ENCODE measurements at places on chromosomes 7 and 10.

DNA sequence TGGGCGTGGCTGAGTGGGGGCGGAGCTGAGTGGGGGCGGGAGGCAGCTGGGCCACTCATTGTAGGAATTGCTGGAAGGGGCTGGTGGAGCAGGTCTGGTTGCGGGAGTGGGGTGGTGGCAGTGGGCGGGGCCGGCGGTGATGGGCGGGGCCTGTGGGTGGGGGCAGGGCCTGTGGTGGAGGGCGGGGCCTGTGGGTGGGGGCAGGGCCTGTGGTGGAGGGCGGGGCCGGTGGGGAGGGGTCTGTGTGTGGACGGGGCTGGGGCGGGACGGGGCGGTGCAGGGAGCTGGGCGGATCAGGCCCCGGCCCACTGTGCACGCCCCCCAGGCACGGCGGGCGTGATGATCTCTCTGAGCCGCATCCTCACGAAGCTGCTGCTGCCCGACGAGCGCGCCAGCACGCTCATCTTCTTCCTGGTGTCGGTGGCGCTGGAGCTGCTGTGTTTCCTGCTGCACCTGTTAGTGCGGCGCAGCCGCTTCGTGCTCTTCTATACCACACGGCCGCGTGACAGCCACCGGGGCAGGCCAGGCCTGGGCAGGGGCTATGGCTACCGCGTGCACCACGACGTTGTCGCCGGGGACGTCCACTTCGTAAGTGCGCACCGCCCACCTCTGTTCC lies 14.0 kb downstream of the SLC29A4 start:
- peak; percentile 72 for DNase-seq
- peaks cover 21% of the 10 kb centered on the region for H3K4me1 ChIP-seq
- peak overlapping the region; percentile 51 for H3K4me3 ChIP-seq
- H3K27me3 ChIP-seq, result no peaks in the 10 kb centered on the region

- no peaks in the 10 kb centered on the region for H3K36me3 ChIP-seq
- DNase-seq, result no peak
- no peak overlapping the region for H3K27ac ChIP-seq
Measured at GRCh38 chr10:78366663-78367411, 333.2 kb downstream of the RPS24 start.

DNA sequence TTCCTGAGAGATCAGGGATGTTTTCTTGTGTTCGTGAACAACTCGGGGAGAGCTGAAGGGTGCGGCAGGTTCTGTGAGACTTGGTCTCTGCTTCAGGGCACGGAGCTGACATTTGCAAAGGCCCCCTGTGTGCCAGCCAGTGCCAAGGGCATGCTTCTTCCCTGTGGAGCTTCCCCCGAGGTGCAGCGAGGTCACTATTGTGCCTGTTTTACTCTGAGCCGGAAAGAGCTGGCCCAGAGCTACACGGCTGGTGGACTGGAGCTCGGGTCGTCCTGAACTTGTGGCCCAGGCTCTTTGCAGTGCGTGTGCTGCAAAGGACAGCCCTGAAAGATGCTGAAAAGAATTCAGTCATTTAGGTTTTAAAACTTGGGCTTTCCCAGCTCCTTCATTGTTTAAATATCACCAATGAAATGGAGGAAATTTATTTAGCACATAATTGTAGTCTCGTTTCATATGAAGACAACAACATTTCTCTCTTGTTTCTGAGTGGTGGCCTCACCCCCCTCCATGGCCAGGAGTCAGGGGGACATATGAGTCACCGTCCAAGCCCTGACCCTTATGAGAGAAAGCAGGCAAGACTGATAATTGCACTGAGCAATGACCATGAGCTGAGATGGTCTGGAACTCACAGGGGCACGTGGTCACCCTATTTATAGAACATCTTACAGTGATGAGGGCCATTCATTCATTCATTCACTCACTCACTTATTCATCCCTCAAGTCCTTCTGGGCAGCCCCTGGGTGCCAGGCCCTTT lies 102.6 kb downstream of the PTPRE start:
- peaks cover 9% of the 10 kb centered on the region for H3K4me1 ChIP-seq
- H3K27me3 ChIP-seq, result no peaks in the 10 kb centered on the region
- no peak overlapping the region for H3K27ac ChIP-seq
- DNase-seq, result no peak
- no peak overlapping the region for H3K4me3 ChIP-seq

GRCh38 chr7:139360948-139361307 lies 1.2 kb downstream of the LUC7L2 start:
- peaks cover 18% of the 10 kb centered on the region for H3K36me3 ChIP-seq
- no peaks in the 10 kb centered on the region for H3K27me3 ChIP-seq
- no peak for DNase-seq

DNA sequence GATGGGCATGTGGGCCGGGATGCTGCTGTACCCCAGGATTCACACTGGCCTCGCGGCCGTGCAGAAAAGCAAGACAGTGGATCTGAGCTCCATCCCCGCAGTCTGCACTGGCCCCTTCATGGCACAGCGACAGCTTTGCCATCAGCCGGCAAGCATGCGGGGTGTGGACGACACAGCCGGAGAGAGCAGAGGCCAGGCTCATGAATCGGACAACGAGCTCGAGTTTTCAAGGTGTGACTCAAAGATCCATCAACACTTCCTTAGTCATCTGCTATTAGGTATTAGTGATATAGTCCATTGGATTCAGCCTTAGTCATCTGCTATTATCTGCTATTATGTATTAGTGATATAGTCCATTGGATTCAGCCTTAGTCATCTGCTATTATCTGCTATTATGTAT lies 254.7 kb downstream of the KLF6 start:
- no peaks in the 10 kb centered on the region for H3K4me1 ChIP-seq
- no peak for DNase-seq
- H3K4me3 ChIP-seq, result no peak overlapping the region
- no peaks in the 10 kb centered on the region for H3K27me3 ChIP-seq
- H3K27ac ChIP-seq, result no peak overlapping the region

GRCh38 chr10:124619195-124619594 lies 125.0 kb downstream of the FAM53B start:
- peaks cover 60% of the 10 kb centered on the region for H3K4me1 ChIP-seq
- peak overlapping the region; percentile 44 for H3K27ac ChIP-seq
- H3K36me3 ChIP-seq, result peaks cover 44% of the 10 kb centered on the region
- DNase-seq, result no peak
- H3K27me3 ChIP-seq, result no peaks in the 10 kb centered on the region
- no peak overlapping the region for H3K4me3 ChIP-seq

DNA sequence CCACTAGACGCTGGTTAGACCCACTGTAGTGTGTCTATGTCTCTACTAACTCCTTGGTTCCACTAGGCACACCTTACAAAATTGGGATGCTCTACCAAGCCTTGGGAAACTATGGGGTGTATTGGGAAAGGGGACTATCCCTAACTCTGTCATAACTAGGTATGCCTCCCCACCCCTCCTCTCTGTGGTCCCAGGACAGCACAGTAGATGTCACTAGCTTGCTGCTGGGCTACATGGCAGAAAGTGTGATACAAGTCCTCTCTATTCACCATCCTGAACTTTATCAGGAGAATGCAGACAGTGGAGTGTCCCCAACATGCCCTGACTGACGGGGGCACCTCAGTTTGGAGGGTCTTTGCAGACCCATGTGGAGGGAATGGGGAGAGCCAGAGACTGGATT lies 30.3 kb upstream of the TMEM273 start:
- H3K36me3 ChIP-seq, result no peaks in the 10 kb centered on the region
- H3K4me3 ChIP-seq, result no peak overlapping the region
- no peak overlapping the region for H3K27ac ChIP-seq
- H3K4me1 ChIP-seq, result no peaks in the 10 kb centered on the region
- no peak for DNase-seq

- no peak overlapping the region for H3K27ac ChIP-seq
- H3K4me1 ChIP-seq, result peaks cover 48% of the 10 kb centered on the region
- no peaks in the 10 kb centered on the region for H3K27me3 ChIP-seq
- DNase-seq, result no peak
Measured at GRCh38 chr10:124743191-124744101, 732 bp downstream of the FAM53B start.

GRCh38 chr10:85212526-85212925 lies 884.1 kb downstream of the CCSER2 start:
- no peaks in the 10 kb centered on the region for H3K27me3 ChIP-seq
- no peaks in the 10 kb centered on the region for H3K4me1 ChIP-seq
- H3K36me3 ChIP-seq, result no peaks in the 10 kb centered on the region
- H3K27ac ChIP-seq, result no peak overlapping the region
- H3K4me3 ChIP-seq, result no peak overlapping the region

DNA sequence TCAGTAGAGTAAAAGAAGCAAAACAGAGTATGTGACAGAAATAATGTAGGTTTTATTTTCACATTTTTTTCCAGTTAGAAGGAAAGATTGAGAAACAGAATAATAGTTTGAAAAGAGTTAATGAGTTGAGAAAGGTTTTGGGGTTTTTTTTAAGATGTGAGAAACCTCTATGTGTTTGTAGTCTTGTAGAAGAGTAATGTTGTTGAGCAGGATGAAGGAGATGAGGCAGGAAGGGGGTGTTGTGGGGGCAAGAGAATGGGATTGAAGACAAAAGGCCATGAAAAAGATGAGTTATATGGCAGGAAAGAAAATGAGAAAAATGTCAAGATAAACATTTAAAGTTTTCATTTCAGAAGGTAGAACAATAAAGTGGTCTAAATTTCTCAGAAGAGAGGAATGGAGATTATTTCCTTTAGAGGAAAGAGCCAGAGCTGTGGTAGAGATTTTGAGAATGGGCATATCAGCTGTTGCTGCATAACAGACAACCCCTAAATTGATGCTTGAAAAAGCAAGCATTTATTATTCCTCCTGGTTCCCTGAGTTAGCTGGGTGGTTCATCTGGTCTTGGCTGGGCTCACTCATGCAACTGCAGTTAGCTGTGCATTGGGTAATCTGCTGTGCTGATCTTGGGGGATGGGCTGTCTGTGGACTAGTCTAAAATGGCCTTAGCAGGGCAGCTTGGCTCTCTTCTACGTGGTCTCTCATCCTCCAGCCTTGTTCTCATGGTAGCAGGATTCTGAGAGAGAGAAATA lies 27.1 kb downstream of the PCGF5 start:
- no peaks in the 10 kb centered on the region for H3K27me3 ChIP-seq
- H3K4me3 ChIP-seq, result no peak overlapping the region
- peaks cover 11% of the 10 kb centered on the region for H3K4me1 ChIP-seq
- H3K27ac ChIP-seq, result peak overlapping the region; percentile 35
- peaks cover 17% of the 10 kb centered on the region for H3K36me3 ChIP-seq
- no peak for DNase-seq

- H3K27me3 ChIP-seq, result no peaks in the 10 kb centered on the region
- no peaks in the 10 kb centered on the region for H3K36me3 ChIP-seq
- no peak for DNase-seq
- H3K27ac ChIP-seq, result no peak overlapping the region
- no peaks in the 10 kb centered on the region for H3K4me1 ChIP-seq
Measured at GRCh38 chr7:48887500-48887899, 36.8 kb upstream of the CDC14C start.
